NAMALWA (cell line): ENCODE measurements at places on chromosomes 6 and 20.

- no peak for DNase-seq
Measured at GRCh38 chr6:73699676-73700459, 3.9 kb downstream of the CD109 start.

GRCh38 chr20:57208198-57208597, 58.2 kb downstream of the BMP7 start:
- no peak for DNase-seq

- no peak for DNase-seq
Measured at GRCh38 chr20:51487565-51488268, 54.8 kb downstream of the NFATC2 start.

DNA sequence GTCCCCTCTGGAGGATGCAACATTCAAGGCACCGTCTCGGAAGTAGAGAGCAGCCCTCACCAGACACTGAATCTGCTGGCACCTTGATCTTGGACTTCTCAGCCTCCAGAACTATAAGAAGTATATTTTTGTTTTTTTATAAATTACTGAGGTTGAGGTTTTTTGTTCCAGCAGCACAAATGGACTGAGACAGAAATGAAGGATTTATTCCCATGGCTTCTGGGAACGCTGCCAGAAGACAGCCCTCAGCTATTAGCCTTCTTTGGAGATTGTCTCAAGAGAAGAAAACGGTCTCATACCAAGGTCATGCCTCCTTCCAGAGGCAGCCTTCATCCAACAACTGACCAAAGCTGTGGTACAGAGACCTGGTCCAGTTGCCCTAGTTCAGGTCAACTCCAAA, 85.4 kb downstream of the CHMP4B start:
- no peak for DNase-seq

- no peak for DNase-seq
Measured at GRCh38 chr6:166402582-166403277, 20.0 kb upstream of the MPC1 start.

DNA sequence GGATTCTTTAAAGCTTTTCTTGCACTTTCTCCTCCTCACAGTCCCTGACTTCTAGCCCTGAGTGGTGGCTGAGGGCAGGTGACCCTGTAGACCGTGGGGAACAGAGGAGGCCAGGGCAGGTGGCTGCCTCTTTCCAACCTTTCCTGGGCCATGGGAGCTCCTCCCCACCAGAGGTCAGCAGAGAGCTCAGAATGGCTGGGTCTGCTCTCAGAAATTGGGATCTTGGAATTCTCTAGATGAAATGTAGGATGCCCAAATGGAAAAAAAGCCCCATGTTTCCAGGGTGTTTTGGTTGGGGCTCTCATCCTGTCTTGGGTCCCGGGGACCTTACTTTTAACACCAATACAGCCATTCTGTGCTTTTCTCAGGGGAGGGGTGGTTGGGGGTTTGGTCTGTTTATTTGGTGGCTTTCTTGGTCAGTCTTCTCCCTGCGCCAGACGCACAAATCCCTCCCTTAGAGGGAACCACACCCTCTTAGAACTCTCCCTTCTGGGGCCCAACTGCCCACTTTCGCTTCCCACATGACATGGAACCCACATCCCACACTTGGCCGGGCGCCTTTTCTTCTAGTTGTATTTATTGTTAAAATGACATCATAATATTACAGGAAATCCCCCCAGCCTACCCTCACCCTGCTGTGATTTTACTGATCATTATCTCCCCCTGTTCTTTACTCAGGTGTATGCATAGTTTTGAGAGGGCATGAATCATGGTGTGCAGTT, 17.9 kb downstream of the GNAS start:
- peak; percentile 59 for DNase-seq

DNA sequence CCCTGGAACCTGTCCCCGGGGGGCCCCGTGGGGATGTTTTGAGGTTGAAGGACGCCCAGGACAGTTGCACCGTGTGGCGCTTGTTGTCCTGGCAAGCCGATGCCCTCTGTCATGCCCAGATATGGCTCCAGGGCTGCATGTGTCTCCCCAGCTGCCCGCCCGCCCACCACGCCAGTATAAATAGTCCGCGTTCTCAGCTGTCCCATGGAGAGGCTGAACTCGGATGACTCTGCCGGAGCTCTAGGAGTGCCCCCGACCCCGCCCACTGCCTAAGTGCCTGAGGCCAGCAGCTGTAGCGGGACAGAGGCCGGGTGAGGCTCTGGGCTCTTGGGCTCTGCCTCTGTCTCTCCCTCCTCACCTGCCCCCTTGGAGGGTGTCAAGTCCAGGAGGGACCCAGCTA, 83.0 kb upstream of the GATA5 start:
- DNase-seq: no peak
